ENCODE measurements at places on chromosomes 2 and 18.

DNA sequence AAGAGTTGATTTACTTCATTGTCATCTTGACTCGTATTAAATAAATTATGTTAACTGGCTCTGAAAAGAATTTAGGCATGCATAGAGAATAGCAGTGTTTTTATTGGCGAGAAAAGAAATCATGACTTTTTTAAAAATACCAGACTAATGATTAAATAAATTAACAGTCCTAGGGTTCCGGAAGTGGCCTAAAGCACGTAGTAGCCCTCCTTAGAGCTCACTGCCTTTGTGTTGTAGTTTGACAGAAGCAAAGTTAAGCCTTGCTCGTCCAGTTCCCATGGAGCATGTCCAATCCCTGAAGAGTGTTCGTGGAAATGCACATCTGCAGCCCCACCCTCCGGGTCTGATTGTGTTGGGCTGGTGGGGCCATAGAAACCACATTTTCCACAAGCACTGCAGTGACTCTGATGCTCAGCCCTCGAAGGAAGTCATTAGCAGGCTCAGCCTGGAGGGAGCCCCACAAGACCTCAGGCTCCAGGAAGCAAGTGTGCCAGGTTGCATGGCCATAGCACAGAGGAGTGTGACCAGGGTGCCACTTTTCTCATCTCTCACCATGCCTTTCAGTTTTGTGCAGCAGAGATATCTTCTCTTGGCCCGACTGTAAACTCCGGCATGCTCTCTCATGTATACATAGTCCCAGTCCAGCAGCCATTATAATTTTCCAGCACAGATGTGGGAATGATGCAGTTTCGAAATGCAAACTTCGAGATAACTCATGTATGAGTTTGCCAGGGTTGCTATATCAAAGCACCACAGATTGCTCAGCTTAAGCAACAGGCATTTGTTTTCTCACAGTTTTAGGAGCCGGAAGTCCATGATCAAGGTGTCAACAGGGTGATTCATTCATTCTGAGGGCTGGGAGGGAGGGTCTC is 188.6 kb upstream of the SH3BP4 start:
- no peak for DNase-seq

DNA sequence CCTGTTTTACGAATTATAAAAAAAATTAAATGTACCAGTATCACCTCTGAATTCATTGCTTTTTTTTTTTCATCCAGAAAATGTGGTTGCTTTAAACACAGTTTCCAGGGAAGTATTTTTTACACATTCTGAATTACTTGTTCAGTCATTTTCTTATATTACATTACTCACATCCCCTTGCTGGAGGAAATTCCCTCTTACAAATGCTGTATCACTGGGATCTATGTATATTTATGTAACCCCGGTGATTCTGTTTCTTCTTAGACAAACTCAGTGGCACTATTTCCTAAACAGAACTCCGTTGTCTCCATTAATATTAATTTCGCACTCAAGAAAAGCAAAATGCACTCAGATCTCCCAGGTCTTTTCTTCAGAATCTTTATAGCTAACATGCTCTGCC is 1078.5 kb upstream of the ZEB2 start:
- no peak for DNase-seq

DNA sequence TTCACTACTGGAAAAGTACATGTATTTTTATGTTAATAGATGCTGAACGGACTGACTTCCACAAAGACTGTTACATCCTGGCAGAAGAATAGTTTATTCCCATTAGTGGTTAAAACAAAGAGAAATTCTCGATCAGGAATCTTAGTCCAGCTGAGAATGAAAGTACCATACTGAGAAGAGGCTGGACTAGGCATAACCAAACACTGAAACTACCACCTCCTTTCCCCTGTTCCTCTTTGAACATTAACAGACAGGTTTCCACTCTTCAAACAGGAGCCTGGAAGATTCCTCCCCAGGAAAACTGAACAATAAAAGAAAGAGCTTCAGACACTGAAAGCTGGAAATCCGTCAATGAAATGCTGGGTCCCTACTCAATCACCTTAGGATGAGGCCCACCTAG is 25.8 kb downstream of the LDAH start:
- no peak for DNase-seq

- DNase-seq, result no peak
Measured at GRCh38 chr18:45860971-45861370, 35.5 kb downstream of the SIGLEC15 start.

DNA sequence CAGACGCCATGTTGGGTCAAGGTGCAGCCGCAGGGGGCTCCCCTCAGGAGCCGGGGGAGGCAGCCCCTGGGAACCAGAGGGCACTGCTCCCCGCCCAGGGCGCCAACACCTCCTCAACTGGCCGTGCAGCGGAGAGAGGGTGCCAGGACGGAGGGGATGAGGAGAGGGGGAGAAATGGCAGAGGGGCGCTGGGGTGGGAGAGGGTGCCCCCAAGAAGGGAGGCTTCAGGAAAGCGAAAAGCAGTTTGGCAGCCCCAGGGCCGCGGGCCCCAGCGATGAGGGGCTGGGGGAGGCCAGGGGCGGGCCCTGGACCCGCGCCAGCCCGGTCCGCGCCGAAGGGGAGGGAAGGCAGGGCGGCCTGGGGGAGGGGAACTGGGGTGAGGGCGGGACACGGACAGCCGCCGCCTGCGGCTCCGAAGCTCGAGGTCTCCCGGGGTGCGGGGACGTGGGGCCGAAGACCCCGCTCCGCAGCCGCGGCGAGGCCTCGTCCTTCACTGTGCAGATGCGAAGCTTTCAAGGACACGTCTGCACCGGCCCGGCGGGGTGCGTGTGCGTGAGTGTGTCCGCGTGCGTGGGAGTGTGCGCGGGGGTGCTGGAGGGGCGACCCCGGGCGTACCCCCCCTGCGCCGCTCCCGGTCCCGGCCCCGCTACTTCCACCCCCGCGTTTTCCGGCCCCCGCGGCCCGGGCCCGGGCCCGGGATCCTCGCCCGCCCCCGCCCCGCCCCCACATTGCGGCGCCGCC is 1.4 kb downstream of the DNMT3A start:
- no peak for DNase-seq

- no peak for DNase-seq
Measured at GRCh38 chr18:79896738-79897137, 54.7 kb downstream of the SLC66A2 start.

DNA sequence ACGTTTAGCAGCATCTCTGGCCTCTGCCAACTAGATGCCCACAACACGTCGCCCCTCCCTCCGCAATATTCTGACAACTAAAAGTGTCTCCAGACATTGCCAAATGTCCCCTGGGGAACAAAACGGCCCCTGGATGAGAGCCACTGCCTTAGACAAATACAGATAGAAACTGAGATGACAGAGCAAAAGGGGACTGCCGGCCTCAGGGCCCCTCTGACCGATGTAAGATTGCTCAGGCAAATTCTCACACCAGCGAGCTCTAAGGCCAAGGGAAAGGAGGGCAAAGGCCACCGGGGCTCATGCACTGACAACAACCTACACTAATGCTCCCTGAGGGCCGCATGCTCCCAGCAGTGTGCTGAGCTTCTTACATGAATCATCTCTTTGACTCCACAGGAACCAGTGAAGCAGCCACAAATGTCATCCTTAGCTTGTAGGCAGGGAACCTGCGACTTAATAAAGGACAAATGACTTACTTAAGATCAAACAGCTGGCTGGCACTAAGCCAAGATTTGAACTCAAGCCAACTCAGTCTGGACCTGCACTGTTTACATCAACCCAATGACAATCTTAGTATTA is 228.5 kb downstream of the TTC32 start:
- DNase-seq, result no peak

- DNase-seq, result no peak
Measured at GRCh38 chr2:126736133-126736874, 80.3 kb downstream of the GYPC start.

GRCh38 chr18:48644029-48644428 is 105.2 kb downstream of the CTIF start:
- no peak for DNase-seq

DNA sequence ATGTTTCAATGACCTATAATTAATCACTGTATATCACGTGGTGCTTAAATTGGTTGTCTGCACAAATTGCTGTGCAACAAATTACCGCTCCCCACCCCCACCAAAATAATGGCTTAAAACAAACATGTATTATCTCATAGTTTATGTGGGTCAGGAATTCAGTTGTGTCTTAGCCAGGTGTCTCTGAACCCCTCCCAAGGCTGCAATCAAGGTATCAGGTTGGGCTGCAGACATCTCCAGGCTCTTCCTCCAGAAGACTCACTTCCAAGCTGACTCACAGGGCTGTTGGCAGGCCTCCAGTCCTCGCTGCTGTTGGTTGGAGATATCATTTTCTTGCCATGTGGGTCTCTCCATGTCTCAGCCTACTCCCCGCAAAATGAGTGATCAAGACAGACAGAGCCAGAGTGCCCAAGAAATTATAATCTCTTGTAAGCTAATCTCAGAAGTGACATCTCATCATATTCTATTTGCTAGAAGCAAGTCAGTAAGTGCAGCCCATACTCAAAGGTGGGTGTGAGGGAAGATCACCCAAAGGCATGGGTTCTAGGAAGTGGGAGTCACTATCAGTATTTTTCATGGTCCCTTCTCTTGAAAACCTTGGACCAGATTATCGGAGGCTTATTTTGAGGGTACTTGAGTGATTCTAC is 38.4 kb downstream of the SPC25 start:
- DNase-seq, result no peak

GRCh38 chr2:118227698-118228508 is 139.6 kb downstream of the INSIG2 start:
- no peak for DNase-seq

DNA sequence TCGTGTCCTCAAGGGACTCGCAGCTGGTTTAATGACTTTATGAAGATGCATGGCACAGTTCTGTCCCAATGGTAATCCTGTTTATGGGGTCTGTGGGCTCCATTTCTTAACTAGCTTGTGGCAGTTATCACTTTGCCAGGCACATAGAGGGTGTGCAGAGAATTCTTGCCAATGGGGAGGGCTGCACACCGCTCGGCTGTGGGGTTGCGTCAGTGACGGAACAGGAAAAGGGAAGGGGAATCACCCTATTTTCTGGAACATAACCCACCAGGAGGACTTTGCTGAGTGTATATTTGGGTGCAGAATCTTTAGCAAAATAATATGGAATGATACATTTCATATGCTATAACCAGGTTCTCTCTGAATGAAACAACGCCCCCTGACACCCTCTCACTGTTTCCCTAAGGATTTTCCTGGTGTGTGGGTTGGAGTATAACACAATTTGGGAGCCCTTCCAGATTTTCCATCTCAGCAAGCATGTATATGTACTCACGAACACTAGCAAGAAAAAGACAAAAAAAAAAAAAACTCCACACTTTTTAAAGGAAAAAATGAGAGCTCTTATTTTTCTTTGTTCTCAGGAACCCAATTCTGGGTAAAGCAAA is 43.9 kb upstream of the TRIB2 start:
- no peak for DNase-seq

DNA sequence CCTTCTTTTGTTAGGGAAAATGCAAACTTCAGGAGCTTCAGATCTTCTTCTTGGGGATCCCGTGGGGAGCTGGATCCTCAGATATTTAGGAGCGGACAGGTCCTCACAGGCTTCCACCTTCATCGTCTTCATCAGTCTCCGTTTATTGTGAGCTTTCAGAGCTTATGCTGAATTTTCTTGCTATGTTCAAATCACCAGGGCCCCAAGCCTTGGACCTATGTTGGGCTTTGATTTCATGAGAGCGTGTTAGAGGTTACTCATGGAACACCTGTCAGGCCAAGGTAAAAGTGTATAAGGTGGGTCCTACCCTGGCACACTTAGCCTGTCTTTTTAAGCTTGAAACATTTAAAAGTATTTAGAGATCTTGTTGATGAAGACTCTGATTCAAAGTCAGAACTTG is 212.9 kb downstream of the FAM210A start:
- DNase-seq, result no peak

DNA sequence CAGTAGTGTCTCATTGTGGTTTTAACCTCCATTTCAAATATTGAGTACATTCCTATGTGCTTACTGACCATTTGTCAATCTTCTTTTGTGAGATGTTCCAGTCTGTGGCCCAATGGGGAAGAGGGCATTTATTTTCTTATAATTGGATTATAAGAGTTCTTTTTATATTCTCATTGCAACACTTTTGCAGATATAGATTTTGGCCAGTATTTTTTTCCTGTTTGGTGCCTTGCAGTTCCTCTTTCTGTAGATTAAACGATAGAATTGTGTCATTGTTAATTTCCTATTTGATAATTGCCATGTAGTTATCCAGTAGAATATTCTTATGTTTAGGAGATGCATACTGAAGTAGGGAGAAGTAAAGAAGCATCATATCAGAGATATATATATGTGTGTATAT is 56.4 kb upstream of the CYTIP start:
- no peak for DNase-seq

DNA sequence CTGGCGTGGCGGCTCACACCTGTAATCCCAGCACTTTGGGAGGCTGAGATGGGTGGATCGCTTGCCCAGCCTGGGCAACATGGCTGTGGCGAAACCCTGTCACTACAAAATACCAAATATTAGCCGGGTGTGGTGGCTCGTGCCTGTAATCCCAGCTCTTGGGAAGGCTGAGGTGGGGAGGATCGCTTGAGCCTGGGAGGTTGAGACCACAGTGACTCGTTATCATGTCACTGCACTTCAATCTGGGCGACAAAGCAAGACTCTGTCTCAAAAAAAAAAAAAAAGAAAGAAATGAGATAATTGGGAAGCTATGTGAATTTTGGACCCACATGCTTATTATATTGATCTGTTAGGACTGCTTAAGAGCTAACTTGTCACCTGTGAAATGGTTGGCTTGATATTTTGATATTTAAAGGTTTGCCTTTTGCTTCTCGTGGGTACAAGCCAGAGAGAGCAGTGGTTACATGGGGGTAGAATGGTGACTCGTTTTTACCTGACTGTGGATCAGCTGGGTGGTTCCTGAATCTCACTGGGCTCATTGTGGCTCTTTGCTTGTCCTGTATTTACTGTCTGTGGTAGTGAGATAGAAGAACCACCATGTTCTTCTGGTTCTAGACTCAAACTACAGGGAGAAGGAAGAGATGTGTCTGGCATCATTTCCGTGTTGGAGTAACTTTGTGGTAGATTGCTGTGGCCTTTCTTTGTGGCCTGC is 28.9 kb downstream of the ZNF532 start:
- no peak for DNase-seq

DNA sequence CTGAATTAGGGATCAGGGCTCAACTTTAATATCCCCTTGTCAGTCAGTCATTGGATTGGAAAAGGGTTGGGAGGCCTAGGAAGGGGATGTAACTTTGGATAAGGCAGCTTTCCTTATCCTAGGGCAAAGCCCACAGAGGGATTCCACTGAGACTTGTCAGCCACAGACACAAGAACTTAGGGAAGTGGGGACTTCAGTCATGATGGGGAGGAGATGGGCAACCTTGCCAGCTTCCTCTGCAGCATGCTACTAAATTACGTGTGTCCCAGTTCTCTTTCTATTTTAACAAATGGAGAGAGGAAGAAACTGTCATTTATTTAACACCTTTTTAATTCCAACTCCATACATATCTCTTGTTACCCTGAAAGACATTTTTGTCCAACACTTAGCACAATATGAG is 237.8 kb downstream of the WDR7 start:
- no peak for DNase-seq

GRCh38 chr18:9184998-9185613 is 48.5 kb downstream of the ANKRD12 start:
- no peak for DNase-seq
